Subcutaneous adipose tissue (tissue), 4 donors: ENCODE measurements at places on chromosomes 3 and 15. TPM values are rescaled to one million over a fixed set of nuclear protein-coding genes. Genes with fewer than 3 reads are reported as not detected.

The TM6SF1 gene
- total RNA-seq: 34.3 TPM

The IL16 gene
- total RNA-seq: 40.8 TPM

The CNTN6 gene
- total RNA-seq: 0.17 TPM

The GOLGA8A gene
- total RNA-seq: 43.3 TPM

The SPTBN5 gene
- total RNA-seq: 0.17 TPM

The PAK6 gene
- 1.1 TPM for total RNA-seq

The NR1I2 gene
- total RNA-seq: not detected
